Lung (tissue), 17 donors: ENCODE measurements at places on chromosomes 12 and 14. TPM values are rescaled to one million over a fixed set of nuclear protein-coding genes. Genes with fewer than 3 reads are reported as not detected.
A peak's percentile ranks its signal among the peaks of the same experiment; 100 is the strongest.

GRCh38 chr12:97312570-97313135 lies 150.0 kb upstream of the RMST start:
- DNase-seq: no peak

DNA sequence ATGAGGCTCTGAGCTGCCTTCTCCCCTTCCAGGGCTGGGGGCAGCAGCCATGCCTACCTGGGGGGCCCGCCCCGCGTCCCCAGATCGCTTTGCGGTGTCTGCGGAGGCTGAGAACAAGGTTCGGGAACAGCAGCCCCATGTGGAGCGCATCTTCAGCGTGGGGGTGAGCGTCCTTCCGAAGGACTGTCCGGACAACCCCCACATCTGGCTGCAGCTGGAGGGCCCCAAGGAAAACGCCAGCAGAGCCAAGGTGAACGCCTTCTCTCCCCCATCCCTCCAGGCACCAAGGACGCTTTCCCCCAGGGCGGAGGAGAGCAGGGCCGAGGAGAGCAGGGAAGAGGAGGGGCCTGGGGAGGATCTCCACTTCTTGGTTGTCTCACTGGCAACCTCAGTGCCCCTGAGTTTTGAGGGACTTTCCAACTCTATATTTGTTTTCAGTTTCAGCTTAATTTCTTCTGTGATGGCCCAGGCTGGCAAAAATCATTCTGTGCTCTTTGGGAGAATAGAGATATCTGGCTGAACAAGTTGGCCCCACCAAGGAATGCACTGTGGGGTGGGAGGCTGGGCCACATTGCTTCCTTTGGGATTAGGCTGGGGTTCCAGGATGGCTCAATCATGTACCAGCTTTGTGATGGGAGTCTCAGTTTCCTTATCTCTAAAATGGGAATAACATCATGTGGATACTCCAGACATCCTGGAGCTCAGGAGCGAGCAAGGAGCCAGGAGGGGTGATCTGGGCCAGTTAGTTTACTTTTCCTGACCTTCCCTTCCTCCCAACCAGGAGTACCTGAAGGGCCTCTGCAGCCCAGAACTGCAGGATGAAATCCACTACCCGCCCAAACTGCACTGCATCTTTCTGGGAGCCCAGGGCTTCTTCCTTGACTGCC lies 1.2 kb downstream of the KHNYN start:
- peak; percentile 44 for DNase-seq

GRCh38 chr14:91332171-91332985 lies 85.2 kb downstream of the CCDC88C start:
- no peak for DNase-seq

GRCh38 chr12:48442179-48442847 lies 30.0 kb upstream of the ANP32D start:
- DNase-seq: no peak

GRCh38 chr12:4164559-4165558 lies 108.7 kb upstream of the CCND2 start:
- peak; percentile 92 for DNase-seq

GRCh38 chr12:60760965-60761364 lies 1165.1 kb downstream of the SLC16A7 start:
- DNase-seq: no peak

DNA sequence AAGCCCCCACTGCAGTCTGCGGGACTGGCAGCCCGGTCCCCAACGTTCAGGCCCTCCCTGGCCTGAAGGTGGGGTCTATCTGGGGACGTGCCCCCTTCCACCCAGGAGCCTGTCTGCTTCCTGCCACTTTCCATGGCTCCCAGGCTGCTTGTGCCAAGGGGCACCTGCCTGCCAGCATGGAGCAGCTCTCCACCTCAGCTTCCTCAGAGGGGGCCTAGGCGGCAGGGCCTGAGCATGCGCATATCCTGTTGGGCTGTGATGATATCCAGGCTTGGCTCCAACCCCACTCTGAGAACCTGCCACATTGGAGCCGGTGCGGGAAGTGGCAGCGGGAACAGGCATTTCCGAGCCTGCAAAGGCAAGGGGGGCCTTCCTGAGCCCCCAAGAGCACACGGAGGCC lies 57.4 kb downstream of the FUT8 start:
- DNase-seq: no peak

DNA sequence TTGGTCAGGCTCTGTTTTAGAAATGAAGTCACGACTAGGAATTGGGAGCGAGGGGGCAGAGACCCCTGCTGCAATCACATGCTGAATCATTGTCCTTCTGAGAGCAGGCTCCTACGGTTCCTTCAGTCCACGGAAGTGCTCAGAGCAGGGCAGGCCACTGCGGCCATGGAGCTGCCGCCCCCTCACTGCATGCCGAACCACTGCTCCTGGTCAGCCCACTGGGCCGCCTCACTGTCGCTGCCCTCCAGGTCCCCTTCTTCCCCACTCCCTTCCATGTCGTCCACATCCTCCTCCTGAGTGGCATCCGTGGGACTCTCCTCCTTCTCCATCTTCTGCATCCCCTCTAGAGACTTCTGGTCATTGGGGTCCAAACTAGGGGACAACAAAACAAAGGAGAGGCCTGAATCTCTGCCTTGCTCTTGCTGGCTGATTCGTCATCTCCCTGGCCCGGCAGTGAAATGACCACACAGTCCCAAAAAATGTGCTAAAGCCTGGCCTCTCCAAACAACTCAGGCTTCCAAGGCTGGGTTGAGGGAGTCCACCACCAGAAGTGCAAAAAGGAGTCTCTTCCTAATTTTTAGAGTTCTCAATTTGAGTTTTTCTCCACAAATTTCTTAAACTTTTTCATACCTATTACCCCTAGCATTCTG lies 29.4 kb downstream of the ANAPC7 start:
- DNase-seq: no peak

- no peak for DNase-seq
These were observed 150.2 kb upstream of the EEA1 start for GRCh38 chr12:93079271-93079670.

CMKLR1 gene
- 15.4 TPM for total RNA-seq

DPPA3 gene
- not detected for total RNA-seq

ZFC3H1 gene
- 38.3 TPM for total RNA-seq
